ENCODE measurements at places on chromosomes 2 and 18.

- no peak for DNase-seq
Observed at GRCh38 chr2:221716426-221717303, 144.6 kb upstream of the EPHA4 start.

- DNase-seq = no peak
Observed at GRCh38 chr18:68121308-68121707, 593.6 kb downstream of the TMX3 start.

DNA sequence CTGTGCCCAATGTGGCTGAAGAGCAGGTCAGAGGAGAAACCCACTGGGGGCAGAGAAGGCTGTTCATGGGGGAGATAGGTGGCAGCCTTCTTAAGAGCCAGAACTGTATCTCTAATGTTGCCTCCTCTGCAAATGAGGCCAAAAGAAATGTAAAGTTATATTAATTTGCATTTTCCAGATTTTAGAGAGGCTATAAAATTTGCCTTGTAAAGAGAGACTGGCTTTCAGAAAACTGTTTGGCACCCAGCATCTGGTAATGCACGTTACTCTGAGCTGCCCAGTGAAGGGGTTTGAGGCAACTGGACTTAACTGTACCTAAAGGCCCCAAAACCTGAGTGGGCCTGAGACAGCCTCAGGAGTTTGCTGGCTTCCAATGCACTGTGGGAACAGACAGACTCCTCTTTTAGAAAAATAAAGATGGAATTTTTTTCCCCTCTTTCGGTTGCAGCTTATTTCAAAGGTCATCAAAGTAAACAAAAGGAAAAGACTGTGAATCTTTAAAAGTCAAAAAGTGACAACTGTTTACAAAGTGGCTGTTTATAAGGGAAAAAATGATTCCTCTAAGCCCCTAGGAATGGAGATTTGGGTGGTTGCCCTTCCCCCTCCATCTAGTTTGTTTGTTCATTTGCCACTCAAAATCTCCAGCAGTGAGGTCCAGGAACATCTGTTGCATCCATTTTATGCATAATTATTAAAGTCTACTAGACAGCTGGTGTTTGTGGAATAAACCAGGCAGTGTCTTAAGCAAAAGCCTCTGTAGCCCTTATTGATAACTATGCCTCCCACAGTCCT is 132.2 kb upstream of the ZFP36L2 start:
- no peak for DNase-seq

- no peak for DNase-seq
Observed at GRCh38 chr2:241612156-241613016, 24.6 kb downstream of the THAP4 start.

DNA sequence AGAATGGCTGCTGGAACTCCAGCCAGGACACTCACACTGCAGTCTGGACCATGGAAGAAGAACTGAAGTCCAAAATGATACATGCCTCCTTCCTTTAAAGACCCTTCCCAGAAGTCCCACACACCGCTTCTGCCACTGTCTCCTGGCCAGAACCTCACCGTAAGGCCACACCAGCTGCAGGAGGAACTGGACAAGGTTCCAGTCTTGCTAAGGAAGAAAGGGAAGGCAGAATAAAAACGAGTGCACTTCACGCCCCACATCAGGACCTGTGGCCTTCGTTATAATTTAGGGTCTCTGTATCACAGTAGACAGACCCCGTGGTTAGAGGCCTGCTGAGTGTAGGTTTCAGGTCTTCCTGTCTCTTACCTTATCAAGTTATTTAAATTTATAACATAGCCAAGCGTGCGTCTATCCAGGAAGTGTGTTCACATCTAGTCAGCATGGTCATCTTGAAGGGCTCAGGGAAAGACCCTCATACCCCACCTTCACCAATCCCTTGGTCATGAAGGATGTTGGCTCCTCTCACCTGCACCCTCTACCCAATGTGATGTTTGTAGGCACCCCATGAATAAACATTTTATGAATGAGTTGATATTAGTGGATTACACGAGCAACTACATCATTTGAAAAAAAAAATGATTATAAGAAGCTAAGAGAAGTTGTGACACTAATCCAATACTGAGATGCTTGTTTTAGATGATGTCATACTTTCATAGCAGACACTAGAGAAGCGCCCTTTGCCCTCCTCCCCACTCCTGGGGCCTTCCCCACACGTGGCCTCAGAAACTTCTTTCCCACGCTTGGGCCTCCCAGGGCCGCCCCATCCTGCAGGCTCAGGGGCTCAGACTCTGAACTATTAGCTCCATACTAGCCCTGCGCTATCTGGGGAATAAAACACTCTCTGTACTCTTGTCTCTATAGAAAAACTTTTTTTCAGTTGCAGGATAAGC is 157.6 kb downstream of the FAM210A start:
- no peak for DNase-seq

DNA sequence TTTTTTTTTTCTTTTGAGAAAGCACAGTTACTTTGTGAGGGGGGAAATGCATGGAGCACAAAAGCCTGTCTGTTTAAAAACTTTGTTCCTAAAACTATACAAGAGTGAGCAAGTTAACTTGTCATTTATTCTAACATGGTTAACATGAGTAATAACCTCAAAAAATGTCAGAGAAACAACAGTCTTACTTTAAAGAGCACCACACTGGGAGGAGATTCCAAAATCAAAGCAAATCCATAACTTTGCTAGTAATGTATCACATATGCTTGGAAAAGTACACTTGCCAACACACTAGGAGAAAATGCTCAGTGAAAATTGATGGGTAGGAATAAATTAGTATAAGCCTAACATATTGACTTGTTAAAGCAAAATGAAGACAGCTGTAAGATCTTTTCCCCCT is 157.1 kb downstream of the PRPF40A start:
- DNase-seq = no peak

GRCh38 chr2:233546101-233546500 is 20.5 kb downstream of the USP40 start:
- no peak for DNase-seq

DNA sequence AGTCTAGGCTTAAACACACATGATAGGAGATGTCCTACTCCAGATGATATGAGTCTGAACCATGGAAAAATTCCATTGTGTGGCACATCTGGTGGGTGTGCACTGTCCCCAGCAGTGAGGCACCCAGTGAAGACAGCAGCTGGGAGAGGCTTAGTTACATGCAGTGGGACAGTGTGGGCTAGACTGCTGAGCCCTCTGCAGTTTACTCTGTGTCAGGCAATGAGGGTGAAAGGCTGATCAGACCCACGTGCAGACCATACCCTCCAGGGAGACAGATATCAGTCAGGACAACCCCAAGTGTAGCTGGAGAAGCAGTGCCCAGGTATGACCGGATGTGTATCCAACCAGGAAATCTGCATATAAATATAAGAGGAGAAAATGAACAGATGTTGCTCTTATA is 13.4 kb downstream of the IL37 start:
- no peak for DNase-seq

GRCh38 chr2:105732955-105733607 is 11.6 kb upstream of the NCK2 start:
- DNase-seq = no peak

- no peak for DNase-seq
Observed at GRCh38 chr2:189477756-189478155, 36.5 kb downstream of the WDR75 start.

- DNase-seq = no peak
Observed at GRCh38 chr18:2139691-2140090, 431.6 kb downstream of the METTL4 start.

GRCh38 chr2:200738590-200738989 is 73.1 kb upstream of the BZW1 start:
- DNase-seq = no peak
